ENCODE measurements at places on chromosomes 16 and 17. TPM values are rescaled to one million over a fixed set of nuclear protein-coding genes. Genes with fewer than 3 reads are reported as not detected.

The SLC52A1 gene
- polyA plus RNA-seq, result 0.24 TPM

The PIK3R6 gene
- polyA plus RNA-seq, result 1.5 TPM

- no peaks in the 10 kb centered on the region for H3K36me3 ChIP-seq
- no peak overlapping the region for H3K4me3 ChIP-seq
- peaks cover 20% of the 10 kb centered on the region for H3K4me1 ChIP-seq
These were observed 1.5 kb downstream of the NDRG4 start for GRCh38 chr16:58501242-58502131.

DNA sequence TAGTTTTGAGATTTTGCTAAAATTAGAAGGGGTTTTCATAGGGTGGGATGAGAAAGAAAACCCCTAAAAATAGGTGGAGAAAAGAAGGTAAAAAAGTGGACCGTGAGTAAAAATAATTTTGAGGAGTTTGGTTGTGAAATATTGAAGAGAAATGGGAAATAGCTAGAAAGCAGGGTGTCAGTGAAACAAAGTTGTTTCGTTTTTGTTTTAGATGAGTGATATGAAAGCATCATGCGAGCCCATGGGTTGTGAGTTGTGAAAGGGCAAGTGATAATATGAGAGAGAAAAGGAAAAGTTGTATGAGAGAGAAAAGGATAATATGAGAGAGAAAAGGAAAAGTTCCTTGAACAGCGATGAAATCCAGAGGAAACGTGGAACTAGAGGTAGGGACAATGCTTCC is 7.3 kb upstream of the SMIM36 start:
- no peaks in the 10 kb centered on the region for H3K36me3 ChIP-seq
- peaks cover 8% of the 10 kb centered on the region for H3K4me1 ChIP-seq
- H3K27me3 ChIP-seq, result peaks cover 6% of the 10 kb centered on the region
- H3K4me3 ChIP-seq, result no peak overlapping the region

GRCh38 chr17:29233301-29233700 is 13.4 kb upstream of the CRYBA1 start:
- no peak overlapping the region for H3K4me3 ChIP-seq
- DNase-seq, result no peak
- peaks cover 8% of the 10 kb centered on the region for H3K4me1 ChIP-seq
